ENCODE measurements at places on chromosomes 4 and X.

DNA sequence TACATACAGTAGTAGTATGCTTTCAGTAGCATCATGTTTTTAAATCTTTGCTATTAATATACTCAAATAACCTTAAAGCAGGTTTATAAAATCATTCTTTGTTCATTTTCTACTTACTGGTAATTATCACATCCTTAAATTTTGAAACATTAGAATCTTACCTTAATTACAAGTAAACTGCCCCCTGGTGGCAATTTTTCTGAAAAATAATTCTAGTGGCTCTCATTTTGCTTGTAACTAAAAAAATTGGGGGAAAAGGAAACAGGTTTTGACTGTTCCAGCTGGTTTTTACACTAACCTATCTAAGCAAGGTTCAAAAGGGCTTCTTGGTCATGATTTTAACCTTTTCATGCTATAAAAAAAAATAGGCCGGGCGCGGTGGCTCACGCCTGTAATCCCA lies 18.5 kb upstream of the DCAF4L1 start:
- DNase-seq, result no peak

- DNase-seq, result no peak
These were observed 18.8 kb downstream of the COL4A6 start for GRCh38 chrX:108419401-108419800.

DNA sequence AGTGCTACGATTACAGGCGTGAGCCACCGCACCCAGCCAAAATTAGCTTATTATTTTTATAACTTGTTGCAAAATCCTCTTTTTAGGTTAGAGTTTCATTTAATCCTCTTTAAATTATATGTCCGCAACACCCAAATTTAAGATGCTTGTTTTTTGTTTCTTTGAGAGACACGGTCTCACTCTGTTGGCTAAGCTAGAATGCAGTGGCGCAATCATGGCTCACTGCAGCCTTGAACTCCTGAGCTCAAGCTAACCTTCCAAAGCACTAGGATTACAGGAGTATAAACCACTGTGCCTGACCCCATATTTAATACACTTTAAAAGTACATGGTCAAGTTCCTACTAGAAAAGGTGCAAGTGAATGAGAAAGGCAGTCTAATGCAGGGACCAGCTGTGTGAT lies 2.2 kb downstream of the RBBP7 start:
- no peak for DNase-seq

DNA sequence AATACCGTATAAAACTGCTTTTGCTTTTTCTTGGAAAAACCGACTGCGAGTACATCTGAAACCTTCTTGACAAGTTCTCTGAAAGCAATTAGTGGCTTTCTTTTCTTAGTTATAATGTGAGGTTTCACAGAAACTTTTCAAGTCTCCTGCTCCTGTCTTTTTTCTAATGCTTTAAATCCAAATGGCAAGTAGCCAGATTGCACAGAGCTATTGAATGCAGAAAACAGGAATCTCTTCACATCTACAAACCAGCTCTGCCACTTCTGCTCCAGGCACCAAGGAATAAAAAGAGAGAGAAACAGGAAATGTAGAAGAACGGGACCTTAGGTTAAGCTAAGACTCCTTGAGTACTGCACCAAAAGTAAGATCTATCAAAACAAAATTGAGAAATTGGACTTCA lies 267.3 kb upstream of the TET2 start:
- DNase-seq, result no peak

DNA sequence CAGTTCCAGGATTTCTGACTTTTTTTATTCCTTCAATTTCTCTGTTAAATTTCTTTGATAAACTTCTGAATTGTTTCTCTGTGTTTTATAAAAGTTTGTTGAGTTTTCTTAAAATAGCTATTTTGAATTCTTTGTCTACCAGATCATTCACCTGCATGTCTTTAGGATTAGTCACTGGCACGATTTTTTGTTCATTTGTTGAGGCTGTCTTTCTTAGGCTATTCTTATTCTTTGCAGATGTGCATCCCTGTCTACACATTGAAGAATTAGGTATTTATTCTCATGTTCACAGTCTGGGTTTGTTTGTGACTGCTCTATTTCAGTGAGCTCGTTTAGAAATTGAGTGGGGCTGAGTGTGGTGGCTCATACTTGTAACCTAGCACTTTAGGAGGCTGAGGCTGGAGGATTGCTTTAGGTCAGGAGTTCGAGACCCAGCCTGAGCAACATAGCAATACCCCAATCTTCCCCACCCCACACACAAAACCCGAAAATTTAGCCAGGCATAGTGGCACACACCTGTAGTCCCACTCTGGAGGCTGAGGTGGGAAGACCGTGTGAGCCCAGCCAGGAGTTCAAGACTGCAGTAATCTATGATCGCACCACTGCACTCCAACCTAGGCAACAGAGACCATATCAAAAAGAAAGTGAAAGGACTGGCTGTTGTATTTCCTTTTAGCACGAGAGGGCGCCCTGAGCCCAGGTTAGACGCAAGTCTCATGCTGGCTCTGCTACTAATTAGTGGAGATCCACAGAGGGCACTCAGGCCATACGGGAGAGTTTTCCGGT lies 42.0 kb downstream of the F8 start:
- peak; percentile 70 for DNase-seq

GRCh38 chrX:31931225-31931624 lies 859.4 kb upstream of the FTHL17 start:
- DNase-seq, result no peak

DNA sequence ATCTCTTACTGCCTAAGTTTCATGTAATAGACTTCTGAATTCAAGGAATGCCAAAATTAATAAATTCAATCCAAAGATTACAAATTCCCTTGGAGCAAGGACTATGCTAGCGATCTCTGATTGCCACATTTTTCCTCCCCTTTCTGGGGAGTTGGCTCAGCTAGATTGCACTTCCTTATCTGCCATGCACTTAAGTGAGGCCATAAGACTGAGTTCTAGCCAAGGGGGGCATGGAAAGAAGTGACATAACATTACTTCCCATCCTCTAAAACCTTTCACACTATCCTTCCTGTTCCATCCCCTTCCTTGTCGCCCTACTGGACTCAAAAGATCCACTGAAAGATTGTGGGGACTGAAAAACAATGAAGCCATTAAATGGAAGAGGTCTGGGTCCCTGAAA lies 53.8 kb upstream of the TXK start:
- DNase-seq, result no peak

GRCh38 chrX:131764216-131764615 lies 220.3 kb downstream of the OR13H1 start:
- DNase-seq, result no peak

DNA sequence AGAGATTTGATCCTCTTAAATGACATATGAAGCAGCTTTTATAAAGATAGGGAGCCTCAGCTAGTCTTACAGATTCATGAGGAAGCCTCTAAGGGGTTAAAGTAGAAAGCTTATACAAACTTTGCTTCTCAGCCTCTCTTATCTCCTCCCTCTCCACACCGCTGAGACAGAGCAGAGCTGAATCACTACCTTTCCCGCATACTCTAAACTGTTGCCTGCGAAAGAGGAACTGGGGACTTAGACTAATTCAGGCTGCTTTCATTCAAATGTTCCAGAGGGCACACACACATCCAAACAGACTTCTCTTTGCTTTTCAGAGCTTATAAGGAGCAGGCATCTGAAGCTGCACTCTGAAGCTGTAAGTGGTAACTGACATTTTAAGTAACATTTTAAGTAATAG lies at the start of gene SERTM2:
Gene SERTM2 (plus strand): TSS at position 169 of the 400 bp plus-strand sequence. CDS start 7,213 bp downstream, outside the sequence.
- peak; percentile 5 for DNase-seq

DNA sequence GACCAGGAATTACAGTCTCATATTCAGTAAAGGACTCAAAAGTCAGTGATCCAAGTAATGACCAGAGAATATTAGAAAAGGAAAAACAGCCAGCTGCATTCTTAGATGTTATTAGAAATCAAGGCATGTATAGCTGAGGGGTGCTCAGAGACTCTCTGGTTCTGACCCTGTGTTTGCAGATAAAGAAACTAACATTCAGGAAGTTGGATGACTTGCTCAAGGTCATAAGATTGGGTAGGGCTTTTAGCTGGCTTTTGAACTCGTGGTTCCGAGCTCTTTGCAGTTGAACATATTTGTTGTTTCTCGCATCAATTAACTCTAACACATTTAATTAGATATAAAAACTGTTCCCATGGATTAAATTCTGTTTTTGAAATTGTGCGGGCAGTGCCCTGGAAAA lies 62.5 kb upstream of the ENPP6 start:
- DNase-seq, result no peak

GRCh38 chrX:104659005-104659744 lies 93.2 kb downstream of the IL1RAPL2 start:
- no peak for DNase-seq

DNA sequence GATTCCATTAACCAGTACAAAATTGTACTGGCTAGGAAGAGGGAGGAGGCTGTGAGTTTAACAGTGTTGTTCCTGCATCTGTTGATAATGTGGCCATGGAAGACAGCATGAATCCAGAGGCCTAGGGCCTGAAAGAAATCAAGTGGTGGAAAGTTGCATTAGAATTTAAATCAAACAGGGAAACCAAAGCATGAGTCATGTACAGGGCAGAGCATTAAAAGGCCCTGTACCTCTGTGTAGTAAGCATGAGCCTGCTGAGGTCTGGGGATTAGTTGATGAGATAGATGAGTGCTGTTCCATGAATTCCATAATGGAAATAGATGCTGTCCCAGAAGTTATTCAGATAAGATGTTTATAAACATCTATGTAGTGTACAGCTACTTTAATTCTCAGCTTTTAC lies 58.3 kb downstream of the MID1IP1 start:
- no peak for DNase-seq

DNA sequence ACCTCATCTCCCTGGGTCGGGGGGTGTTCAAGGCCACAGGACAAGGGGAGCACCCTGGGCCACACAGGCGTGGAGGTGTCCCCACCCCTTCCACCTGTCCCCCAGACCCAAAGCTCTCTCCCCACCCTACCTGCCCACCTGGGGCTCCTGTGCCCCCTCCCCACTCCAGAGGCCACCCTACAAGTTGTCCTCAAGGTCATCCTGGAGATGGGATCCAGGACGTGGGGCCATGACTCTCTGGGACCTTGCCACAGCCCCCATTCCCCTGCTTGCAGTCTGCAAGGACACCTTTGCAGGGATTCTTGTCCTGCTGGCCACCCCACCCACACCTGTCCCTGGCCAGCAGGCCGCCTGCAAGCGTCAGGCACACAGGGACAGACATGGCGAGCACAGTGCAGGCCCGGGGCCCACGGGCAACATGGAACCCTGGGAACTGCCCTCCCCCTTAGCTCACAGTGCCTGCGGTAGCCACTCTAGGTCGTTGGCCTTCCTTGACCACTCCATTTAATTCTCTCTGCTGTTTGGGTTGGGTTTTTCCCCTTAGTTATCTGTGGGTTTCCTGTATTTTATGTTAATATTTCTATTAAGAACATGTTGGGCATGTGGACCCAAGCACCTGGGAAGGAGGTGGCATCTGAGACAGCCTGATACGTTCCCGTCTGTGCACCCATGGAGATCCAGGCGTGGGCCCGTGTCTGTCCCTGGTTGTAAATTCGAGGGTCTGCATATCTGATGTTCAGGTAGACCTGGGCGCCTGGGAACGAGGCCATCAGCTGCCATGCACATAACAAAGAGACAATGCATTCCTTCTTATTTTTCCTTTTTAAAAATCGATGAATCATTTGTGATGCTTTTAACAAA lies 197.5 kb downstream of the AFAP1 start:
- no peak for DNase-seq

GRCh38 chr4:15689540-15689939 lies 7.9 kb downstream of the FAM200B start:
- no peak for DNase-seq

DNA sequence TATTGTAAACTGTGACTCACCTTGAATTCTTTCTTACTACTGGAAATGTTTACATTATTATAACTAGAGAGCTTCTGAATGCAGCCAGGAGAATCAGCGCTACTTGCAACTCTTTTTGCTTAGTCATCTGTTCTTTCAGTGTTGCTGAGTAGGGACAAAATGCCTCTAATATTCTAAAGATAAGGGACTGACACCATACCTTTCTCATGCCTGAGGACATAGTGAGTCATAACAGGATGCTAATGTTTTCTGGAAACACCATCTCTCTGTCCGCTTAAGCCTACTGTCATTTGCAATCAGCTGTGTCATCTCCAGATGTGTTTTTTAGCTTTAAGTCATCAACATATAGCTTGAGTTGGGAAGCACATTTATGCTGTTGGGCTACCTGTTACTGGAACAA lies 108.3 kb downstream of the QRFPR start:
- no peak for DNase-seq

GRCh38 chrX:155144926-155145325 lies 71.3 kb upstream of the VBP1 start:
- no peak for DNase-seq

DNA sequence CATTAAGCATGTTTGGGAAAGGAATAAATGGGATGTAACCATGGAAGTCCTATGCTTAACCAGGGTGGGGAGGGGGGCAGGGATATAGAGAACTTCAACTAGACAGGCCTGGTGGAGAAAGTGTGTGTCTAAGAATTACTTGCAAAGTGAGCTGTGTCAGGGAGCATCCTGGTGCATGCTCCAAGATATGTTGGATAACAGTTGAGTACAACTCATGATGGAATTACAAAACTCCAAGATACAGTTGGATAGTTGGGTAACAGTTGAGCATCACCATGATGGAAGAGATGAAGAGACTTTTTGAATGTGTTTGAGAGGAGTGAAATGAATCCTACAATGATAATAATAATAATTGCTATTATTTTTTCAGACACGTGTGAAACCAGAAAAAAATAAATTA lies 26.1 kb upstream of the ACSL1 start:
- DNase-seq, result no peak

GRCh38 chrX:112211459-112211858 lies 128.9 kb upstream of the TRPC5 start:
- DNase-seq, result no peak

- DNase-seq, result no peak
These were observed at the start of gene ADGRG2 for GRCh38 chrX:19121898-19122640. TSS of gene ADGRG2 (minus strand) at chrX:19122468. CDS start at chrX:19068834, 53,634 bp downstream.

GRCh38 chr4:174847801-174848427 lies 18.9 kb upstream of the GLRA3 start:
- no peak for DNase-seq

DNA sequence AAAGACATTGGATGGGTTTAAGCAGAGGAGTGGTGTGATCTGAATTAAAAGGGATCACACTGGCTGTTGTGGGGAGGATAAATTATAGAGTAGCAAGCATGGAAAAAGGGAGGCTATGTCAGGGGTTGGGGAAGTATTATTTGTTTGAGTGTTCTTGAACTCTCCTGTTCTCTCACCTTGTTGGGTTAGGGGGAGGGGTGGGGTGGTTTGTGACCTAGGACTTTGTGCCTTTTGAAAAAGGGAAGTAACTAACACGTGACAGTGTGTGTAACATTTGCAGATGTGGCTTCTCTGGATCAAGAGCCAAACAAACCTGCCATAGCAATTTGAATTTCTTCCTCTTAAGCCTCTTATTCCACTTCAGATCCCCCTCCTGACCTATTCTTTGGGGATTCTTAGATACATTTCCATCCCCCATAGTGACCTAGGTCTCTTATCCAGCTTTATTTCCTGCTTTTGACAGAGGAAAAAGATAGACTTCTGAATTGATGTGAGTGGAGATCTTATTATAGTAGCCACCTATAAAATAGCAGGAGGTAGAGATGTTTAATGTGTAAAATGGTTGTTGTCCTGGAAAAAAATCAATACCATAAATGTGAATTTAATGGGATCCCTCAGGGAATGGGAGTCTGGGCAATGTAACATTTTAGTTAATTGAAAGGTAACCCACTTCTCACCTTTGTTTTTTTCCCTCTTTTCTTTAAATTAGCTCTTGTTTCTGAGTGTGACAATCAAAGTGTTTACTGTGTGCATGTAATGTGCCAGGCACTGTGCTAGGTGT lies 120.4 kb downstream of the CT47B1 start:
- no peak for DNase-seq

GRCh38 chr4:147355032-147355656 lies 125.8 kb upstream of the EDNRA start:
- no peak for DNase-seq

Measured in globus pallidus (tissue), 1 donor.